Activated CD4-positive, alpha-beta T cell treated with anti-CD3 and anti-CD28 coated beads for 4 hours (primary cell): ENCODE measurements at places on chromosomes 4 and X.

GRCh38 chr4:77662396-77662795, 56.8 kb downstream of the CXCL13 start:
- no peak for DNase-seq

DNA sequence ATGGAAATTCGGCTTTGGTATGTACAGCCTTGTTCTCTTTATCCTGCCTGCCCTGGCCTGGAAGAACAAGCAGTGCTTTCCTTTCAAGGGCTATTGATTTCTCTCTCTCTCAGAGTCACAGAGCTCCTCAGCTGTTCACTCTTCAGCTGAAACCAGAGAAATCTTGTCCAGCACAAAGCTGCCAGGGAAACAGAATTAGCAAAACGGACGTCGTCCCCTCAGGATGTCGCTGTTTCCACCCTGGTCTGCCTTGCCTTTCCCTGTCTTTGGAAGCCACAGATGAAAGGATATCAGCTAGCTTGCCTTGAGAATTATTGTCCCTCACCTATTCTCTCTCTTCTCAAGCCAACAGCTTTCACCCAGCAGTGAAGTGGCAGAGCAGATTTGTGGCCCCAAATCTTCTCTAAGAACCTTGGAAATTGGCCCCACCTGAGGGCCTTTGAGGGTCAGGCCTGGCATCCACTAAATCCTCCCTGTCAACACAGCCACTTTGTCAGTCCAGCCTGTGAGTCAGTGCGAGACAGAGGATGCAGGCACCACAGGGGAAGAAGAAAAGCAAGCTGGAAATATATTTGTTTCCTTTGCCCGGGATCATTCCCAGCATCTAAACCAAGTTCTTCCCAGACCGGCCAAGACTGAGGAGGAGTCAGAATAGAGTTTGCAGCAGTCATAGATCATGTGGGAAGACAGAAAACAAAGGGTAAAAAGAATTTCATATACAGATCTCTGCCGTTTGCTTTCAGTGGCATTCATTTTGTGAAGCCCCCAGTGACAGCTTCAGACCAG, 63.8 kb upstream of the MTM1 start:
- no peak for DNase-seq

GRCh38 chr4:78638337-78639172, 87.0 kb downstream of the ANXA3 start:
- no peak for DNase-seq

GRCh38 chrX:116379854-116380253, 56.6 kb upstream of the SLC6A14 start:
- DNase-seq: no peak

- DNase-seq: no peak
These were observed at the start of gene CXCL5 for GRCh38 chr4:73998040-73999011. Gene CXCL5, minus strand, starts transcription at chr4:73998677. Its CDS starts 96 bp downstream, at chr4:73998581.

DNA sequence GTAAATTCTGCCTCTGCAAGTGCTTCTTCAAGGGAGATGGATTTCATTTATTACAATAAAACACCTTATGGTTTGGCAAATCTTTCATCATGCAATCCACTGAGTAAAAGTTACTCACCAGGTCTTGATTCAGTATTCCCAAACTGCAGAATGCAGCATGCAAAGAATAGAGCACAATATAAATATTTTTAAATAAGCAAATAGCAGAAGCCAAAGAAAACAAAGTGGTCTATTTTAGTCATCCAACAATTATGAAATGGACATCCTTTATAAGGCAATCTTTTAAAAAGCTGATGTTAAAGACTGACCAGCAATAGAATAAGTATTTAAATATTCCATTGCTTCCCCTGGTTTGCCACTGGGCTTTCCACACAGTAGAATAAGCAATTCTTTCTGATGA, 59.5 kb downstream of the SLC39A8 start:
- no peak for DNase-seq

GRCh38 chr4:98470366-98470765, 188.0 kb downstream of the TSPAN5 start:
- no peak for DNase-seq

DNA sequence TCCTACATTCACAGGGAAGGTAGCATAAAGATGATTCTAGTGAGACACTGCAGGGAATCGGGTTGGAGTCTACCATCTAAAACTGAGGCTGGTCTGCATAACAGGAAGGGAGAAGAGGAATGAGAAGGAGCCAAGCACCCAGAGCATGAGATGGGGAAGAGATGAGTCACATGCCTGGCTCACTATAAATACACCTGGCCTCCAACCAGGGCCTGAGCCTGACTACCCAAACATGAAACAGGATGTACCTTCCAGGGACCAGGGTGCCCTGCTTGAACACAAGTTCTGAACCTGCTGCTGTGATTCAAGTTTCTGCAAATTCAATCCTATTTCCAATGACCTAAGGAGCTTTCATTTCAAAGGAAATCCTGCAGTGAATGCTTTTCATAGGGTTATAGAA, 24.9 kb downstream of the CD99L2 start:
- no peak for DNase-seq

GRCh38 chrX:29066516-29066915, 479.3 kb downstream of the IL1RAPL1 start:
- no peak for DNase-seq

- no peak for DNase-seq
These were observed 10.6 kb upstream of the AMOT start for GRCh38 chrX:112851161-112851779.

GRCh38 chr4:168849997-168850396, 160.1 kb downstream of the CBR4 start:
- DNase-seq: no peak

DNA sequence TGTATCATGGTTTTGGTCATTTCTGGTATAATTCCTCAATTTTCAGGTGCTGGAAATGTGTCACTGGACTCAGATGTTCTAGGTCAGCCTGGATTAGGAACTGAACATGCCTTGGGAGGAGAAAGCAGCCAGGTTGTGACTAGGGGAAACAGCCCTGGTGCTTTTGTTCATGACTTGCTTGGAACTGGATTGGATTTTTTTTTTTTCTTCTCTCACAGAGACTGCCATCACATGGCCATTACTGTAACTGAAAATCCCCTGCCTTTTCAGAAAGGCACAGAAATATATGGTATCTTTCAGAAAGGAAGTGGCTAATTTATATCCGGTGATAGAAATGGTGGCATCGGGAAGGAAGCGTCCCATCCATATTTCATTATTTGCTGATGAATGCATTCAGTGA, 34.6 kb downstream of the SEPTIN11 start:
- no peak for DNase-seq

DNA sequence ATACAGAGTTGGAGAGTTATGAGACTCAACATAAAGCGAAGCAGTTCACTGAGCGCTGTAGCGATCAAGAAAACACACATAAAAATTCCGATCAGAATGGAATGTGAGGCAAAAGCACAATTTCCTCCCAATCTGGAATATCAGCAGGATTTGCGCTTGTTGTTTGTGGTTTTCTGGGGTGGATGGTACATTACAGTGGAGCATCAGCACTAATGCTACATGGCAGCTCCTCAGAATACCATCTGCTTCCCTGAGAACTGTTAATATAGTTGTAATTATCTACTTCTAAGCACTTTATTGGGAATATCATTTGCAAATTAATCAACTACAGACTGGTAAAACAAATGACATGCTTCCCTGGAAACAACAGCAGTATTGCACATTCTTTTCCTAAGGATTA, 324.1 kb upstream of the PPARGC1A start:
- DNase-seq: no peak

GRCh38 chr4:126318376-126318775, 1003.6 kb downstream of the FAT4 start:
- no peak for DNase-seq

- no peak for DNase-seq
These were observed 57.1 kb downstream of the RHOH start for GRCh38 chr4:40253906-40254305.

- no peak for DNase-seq
These were observed 42.4 kb downstream of the DCUN1D4 start for GRCh38 chr4:51885363-51885762.

GRCh38 chrX:11399489-11400094, 106.4 kb downstream of the AMELX start:
- no peak for DNase-seq

GRCh38 chr4:56220261-56220660, 167.0 kb downstream of the AASDH start:
- DNase-seq: no peak

DNA sequence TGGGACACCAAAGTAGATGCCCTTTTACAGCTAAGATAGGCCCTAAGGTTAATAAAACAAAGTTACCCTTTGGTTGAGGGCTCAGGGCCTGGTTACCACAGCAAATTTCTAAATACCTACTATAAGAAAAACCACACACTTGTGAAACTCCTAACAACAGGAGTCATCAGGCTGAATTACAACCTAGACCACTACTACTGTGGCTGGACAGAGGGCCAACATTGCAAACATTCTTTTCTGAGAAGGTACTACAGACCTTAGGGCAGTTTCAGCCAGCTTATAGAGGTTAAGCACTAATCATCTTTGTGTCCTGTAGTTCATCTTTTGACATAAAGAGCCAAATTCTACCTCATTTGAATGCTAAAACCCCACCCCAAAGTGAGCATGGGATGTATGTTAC, 504.0 kb downstream of the RAPGEF2 start:
- DNase-seq: no peak

DNA sequence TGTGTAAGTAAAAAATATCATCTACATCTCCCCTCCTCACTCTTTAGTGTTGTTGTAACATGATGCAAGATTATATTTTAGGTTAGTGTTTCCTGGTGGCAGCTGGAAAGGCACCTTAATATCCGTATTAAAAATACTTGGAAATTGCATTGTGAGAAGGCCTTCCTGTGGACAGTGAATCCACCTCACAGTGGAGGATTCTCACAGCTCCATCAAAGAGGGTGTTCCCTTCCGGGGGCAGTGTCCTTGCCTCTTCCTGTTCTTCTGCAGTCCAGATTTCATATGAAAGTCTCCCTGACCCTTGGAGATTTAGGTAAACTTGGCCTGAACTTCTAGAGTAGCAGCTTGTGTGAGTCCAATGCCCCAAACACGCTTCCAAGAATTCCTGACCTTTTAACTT, 29.9 kb upstream of the GAB1 start:
- no peak for DNase-seq

GRCh38 chr4:10161146-10161545, 44.5 kb upstream of the WDR1 start:
- DNase-seq: no peak

DNA sequence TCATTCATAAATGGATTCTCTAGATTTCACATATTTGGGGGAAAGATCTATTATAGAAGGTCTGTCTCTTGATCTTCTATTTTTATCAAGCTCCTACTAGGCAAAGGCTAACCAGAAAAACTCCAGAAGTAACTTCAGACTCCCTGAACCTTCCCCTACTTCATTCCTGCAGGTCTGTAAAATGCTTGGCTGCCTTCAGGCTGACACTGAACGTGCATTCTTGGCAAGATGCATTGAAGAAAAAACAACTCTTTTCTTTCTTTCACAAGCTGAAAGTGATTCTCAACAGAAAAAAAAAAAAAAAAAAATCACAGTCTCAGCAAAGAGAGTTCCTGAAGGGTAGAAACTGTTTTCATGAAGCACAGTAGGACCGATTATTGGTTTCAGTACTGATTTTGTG, 12.7 kb downstream of the OPHN1 start:
- no peak for DNase-seq

GRCh38 chrX:11439846-11440245, 146.6 kb downstream of the AMELX start:
- no peak for DNase-seq

GRCh38 chr4:98249831-98250230, 11.4 kb upstream of the RAP1GDS1 start:
- no peak for DNase-seq

GRCh38 chr4:118327554-118328241, 25.1 kb downstream of the PRSS12 start:
- no peak for DNase-seq

DNA sequence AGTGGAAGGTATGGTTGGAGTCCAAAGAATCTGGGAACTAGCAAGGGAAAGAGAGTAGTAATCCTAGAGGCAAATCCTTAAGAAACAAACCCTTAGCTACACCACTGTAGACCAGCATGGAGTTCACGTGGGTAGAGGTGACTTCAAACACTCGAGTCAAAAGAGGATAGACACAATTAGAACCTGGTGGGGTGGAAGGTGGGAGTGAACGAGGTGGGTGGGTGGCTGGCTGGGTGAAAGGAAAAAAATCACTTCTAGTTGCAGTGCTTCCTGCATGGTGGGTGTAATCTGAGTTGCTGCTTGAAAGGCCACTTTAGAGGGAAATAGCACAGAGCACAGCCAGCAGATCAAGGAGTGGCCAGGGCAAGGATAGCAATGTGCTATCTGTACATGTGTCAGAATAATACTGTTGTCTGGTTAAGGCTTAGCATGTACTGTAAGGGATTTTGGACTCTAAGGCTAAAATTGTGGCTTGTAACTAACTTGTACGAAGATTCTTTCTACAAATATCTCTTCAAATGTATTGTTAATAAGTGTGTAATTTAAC, 356.2 kb downstream of the GRIA2 start:
- no peak for DNase-seq

- DNase-seq: no peak
These were observed 106.8 kb downstream of the ARSJ start for GRCh38 chr4:113872426-113873260.

DNA sequence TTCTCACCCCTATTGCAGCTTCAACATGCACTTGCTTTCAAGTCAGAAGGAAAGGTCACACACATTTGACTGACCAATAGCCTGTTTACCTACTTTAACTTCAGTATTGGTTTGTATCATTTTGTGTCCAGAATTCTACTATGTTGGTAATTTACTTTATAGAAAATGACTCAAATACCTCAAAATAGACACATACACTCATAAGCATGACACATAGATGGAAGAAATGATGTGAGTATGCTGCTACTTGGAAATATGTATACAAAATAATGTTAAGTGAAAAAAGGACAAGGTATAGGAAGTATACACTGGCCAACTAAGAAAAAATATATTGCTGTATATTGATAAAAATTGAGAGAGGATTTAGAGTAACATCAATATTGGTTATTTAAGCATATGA, 98.8 kb upstream of the CASK start:
- DNase-seq: no peak

- no peak for DNase-seq
These were observed 53.4 kb downstream of the WDR19 start for GRCh38 chr4:39235696-39236095.

DNA sequence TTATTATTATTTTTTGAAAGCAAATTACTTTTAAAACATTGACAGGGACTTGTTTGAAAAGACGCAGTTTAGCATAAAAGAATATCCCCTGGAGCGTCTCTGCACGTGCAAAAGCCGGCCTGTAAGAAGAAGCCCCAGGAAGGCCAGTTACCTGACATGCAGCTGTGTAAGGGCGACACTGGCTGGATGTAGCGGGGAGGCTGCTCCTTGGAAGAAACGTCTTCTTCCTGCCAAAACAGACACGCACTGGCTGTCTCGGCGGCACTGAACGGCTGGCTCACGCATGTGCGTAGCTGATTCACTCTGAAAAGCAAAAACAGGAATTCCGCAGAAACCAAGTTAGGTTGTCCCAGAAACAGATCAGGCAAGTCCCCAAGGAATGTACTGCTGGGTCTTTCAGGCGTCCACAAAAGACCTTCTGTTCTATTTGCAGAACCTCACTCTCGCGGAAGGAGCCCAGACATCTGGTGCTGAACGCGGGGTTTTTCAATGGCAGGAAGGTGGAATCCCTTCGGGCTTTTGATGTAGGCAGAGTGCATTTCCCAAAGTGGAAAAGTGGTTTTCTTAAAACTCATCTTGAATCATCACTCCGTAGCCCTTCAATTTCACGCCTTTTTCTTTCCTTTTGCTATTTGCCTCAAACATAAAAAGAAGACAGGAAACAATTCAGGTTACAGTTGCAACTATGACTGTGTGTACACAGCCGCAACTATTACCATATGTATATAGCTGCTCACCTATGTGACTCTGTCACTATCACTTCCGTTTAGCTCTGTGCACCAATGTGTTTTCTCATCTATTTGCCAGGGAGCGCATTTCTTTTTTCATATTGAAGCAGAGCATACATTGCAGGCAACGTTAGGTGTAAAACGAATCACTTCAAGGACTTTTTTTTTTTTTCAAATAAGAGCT, 38.1 kb upstream of the ARSH start:
- no peak for DNase-seq
